ENCODE measurements at places on chromosomes 7 and 10.

GRCh38 chr7:105769901-105770628, 106.3 kb downstream of the ATXN7L1 start:
- peak; percentile 73 for DNase-seq

GRCh38 chr10:45008524-45009161, 7.9 kb downstream of the ZNF22 start:
- peak; percentile 89 for DNase-seq

GRCh38 chr10:121597504-121598262, 561 bp downstream of the FGFR2 start:
- DNase-seq = no peak

DNA sequence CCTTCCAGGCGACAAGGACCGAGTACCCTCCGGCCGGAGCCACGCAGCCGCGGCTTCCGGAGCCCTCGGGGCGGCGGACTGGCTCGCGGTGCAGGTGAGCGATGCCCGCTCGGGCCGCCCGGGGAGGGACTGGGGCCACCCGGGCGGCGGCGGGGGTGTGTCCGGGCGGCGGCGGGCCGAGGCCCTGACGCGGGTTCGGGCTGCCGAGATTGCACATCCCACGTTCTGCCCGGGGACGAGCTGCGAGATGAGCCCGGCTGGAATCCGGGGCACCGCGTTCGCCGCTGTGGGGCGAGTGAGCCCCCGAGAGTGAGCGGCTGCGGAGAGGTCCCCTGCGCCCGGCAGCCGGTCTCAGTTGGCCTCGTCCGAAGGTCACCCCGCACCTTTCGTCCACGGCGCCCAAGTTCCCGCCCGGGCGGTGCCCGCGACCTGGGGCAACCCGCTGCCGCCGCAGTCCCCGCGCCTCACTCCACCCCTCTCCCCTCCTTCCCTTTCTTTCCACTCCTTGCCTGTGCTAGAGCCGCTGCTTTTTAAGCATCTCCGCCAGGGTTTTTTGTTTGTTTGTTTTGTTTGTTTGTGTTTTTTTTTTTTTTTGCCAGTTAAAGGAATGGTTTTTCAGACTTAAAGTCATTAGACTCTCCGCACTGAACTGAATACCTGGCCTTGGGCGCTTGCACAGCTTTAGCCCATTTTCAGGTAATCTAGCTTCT, 515 bp downstream of the RALA start:
- no peak for DNase-seq

GRCh38 chr10:63664341-63664885, 143.2 kb downstream of the REEP3 start:
- DNase-seq = no peak

DNA sequence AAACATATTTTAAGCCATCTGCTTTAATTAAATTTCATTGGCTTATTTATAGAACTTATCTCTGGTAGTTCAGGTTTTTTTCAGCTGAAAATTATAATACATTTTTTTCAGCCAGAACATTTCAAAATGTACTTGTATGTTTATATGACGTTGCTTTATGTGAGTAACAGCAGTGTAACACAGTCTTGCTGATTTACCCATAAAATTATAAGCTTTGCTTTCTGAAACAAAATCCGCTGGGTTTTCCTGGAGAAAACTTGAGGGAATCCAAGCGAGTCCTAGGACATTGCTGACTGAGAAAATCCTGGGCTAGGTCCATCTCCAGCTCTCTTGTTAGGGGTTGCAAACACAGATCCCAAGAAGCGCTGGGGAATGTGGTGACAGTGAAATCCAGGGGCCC, 112.2 kb upstream of the GATA3 start:
- no peak for DNase-seq

GRCh38 chr7:150340024-150340749, 1.2 kb downstream of the RARRES2 start:
- DNase-seq = peak; percentile 64

DNA sequence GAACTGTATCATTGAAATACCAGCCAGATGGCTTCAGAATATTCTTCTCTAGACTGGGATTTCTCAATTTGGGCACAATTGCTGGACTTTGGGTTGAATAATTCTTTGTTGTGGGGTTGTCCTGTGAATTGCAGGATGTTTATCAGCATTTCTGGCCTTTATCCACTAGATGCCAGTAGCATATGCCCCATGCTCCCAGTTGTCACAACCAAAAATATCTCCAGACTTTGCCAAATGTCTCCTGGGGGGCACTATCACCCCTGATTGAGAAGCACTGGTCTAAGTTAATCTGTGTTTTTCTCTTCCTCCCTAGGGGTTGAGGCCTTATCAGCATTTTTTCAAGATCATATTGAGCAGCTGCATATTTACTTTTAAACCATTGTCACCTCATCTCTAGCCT, 204.9 kb upstream of the SP8 start:
- no peak for DNase-seq

GRCh38 chr7:979151-979550, 3.8 kb upstream of the COX19 start:
- DNase-seq = no peak

DNA sequence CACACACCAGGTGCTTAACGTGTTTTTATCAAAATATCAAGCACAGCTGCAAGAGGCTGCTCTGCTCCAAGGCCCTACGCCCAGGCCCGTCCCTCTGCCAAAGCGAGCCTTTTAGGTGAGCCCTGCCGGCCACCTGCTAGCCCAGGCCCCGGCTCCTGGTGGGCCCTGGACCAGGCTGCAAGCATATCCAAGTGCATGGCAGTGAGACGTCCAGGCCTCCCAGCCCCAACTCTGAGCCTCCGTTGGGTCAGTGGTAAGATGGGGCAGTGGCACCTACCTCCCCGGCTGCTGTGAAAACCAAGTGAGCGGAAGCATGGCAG, 136.2 kb downstream of the LHPP start:
- DNase-seq = no peak

DNA sequence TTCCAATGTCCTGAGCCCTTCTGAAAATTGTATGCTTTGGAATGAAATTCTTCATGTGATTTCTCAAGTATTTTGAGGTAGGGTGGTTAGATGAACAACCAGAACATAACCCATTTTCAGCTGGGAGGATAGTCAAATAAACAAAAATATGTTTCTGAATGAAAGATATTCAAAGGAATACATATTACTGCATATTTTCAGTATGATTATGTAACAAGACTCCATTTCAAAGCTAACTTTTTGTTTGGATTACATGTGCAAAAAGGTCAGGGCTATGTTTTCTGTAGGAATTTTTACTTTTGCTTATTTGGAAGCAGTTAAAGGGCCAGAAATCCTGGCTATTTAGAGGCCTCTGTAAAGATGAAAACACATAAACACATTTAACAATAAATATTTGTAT, 27.7 kb downstream of the CDK6 start:
- DNase-seq = no peak

- DNase-seq = no peak
These were observed 150.1 kb upstream of the TCF7L2 start for GRCh38 chr10:112799726-112800510.

DNA sequence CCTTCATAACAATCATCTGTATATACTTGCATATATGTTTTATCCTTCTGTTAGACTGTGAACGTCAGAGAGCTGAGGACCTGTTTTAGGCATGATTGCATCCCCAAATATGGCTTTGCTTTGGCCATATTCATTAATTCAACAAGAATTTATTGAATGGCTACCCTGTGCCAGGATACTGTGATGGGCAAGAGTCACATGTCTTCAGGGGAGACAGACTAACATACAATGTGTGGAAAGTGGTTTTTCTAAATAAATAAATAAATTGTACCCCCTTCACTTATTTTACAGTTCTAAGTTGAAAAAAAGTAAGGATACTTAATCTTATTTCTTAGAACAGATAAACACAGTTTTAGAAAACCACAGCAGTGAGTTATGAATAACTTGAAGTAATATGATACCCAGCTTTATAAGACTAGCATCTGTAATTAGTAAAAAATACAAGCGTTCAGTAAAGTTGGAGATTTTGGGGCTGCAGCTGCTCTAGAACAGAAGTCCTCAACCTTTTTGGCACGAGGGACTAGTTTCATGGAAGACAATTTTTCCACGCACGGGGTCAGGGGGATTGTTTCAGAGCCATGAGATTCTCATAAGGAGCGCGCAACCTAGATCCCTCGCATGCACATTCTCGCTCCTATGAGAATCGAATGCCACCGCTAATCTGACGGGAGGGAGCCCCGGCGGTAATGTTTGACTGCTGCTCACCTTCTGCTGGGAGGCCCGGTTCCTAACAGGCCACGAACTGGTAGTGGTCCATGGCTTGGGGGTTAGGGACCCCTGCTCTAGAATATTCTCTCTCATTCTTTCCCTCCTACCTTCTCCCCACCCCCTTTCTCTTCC, 89.4 kb upstream of the MTPN start:
- DNase-seq = no peak

DNA sequence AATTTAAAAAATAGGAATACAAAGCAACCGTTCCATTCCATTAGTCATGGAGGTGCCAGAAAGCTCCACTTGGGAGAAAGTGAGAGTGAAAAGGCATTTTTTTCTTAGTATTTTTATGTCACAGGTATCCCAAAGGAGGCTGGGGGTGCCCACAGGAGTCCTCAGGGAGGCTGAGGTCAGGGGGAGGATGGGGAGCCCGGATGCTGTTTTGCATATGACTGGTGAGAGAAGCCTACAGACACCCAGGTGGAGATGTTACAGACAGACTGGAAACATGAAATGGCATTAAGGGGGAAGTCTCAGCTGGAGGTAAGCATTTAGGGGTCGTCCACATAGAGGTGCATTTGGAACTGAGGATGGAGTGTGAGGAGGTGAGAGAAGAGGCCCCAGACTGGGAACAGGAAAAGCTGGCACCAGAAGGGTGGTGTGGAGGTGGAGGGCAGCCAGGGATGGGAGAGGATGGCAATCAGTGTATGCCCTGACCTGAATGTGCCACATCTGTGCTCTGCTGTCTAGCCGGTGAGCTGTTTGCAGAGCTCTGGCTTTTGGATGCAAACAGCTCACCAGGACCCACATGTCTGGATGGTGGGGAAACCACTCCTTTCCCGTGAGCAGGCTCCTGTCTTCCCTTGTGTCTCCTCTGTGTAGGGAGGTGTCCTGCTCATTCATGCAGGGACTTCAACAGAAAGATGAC, 101.1 kb downstream of the RAMP3 start:
- no peak for DNase-seq

DNA sequence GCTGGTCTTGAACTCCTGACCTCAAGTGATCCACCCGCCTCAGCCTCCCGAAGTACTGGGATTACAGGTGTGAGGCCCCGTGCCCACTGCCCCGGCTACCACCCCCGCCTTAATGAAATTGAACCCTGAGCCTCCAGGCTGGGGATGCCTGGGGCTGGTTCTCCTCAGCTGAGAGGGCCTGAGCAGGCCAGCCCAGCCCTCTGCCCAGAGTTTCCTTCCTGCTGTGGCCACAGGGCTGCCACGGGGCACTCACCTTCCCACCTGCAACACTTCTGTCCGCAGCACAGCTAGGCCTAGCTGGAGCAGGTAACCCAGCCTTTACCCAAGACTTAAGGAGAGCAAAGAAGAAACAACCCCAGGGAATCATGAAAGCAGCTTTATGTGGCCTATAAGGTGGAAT, 78.1 kb upstream of the ANLN start:
- no peak for DNase-seq

- no peak for DNase-seq
These were observed 315.3 kb downstream of the CXCL12 start for GRCh38 chr10:44069573-44069972.

GRCh38 chr7:145016068-145016467, 180.2 kb upstream of the TPK1 start:
- no peak for DNase-seq

DNA sequence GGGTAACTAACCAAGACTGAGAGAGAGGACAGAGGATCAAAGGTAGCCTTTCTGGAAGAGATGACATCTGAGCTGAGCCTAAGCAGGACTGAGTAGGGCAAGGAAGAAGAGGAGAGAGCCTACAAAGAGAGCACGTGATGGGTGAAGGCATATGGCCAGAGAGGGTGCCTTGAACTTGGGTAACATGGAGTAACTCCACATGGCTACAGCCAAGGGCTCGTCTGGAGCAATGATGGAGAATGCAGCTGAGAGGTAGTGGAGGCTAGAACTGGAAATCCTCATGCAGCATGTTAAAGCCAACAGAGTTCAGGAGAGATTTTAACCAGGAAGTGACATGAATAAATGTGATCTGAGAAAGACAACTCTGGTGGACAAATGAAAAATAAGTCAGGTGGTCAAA, 77.8 kb downstream of the LRRC17 start:
- DNase-seq = no peak

GRCh38 chr10:27529010-27529783, 25.1 kb downstream of the RAB18 start:
- DNase-seq = peak; percentile 36

- DNase-seq = no peak
These were observed 272.4 kb upstream of the BMPER start for GRCh38 chr7:33632840-33633525.

DNA sequence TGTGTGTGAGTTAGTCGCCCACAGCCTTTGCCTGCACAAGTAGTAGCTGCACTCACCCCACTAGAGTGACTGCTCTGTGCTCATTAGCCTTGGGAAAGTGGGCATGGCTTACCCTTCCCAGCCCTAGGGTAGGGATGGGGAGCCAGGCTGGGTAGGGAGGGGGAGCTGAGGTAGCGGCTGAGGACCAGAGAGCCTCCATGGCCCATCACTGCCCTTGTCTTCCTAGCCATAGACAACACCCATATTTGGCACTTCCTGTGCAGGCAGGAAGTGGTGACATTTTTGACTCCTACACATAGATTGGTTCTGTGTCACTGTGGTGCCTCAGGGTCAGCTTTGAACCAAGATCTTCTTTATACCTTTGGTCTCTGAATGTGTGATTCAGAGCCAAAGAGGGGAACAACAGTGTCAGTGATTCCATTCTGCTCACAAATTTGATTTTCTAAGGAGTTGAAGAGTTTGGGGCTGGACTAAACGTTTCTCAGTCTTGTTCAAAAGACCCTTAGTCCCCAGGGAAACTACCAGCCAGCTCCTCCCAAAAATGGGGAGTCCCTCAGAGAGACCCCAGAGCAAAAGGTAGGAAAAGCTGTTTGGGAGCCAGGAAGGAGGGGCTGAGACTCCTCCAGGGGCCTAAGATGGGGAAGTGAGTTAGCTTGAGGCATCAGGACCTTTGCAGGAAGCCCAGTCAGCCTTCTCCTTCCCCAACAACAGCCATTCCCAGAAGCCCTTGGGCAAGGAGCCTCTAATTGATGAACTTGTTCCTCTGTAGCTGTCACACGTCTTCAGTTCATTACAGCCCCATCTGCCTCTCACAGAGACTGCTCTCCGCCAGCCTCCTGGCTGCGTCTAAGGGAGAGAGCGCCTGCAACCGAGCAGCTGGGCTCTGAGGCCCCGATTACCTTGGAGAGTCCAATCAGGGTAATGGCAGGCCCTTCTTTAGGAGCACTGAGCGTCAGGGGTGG, 135.0 kb downstream of the CDH23 start:
- peak; percentile 8 for DNase-seq

GRCh38 chr10:110737886-110738634, 93.9 kb downstream of the RBM20 start:
- peak; percentile 71 for DNase-seq

GRCh38 chr10:49081547-49082275, 33.6 kb downstream of the VSTM4 start:
- no peak for DNase-seq

DNA sequence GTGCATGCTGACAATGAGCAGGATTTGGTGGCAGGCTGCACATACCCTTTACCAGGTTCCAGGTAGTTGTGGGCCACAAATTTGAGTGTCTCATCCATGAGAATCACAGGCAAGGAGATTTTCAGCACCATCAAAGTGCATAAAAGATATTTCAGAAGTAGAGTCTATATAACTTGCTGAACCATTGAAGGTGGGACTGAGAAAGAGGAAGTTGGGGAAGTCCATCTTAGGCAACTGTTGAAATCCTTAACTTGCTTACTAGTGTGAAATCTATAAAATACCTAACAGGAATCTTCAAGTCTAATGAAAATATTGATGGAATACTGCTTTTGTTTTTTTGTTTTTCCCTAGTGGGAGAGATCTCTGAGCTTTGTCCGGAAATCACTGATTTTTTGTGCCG, 325.1 kb upstream of the PLXDC2 start:
- no peak for DNase-seq

GRCh38 chr10:117681104-117681503, 138.6 kb downstream of the EMX2 start:
- no peak for DNase-seq
